ENCODE measurements at places on chromosomes 11 and 22.

DNA sequence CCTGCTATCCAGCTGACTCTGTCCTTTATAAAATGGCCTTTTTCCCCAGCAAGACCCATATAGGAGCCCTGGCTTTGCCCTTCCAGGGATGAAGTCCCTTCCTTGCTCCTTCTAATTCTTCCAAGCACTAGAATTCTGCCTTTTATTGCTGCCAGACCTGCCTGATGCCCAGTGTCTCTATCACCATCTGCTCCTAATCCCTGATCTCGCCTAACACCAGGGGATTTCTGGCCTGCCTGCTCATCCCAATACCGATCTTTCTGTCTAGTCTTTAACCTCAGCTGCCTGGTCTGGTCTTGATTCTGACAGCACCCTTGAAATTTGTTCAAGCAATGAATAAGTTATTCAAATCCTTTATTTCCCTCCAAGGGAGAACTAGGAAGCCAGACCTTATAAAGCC lies 150.2 kb downstream of the SPON1 start:
- no peak for DNase-seq

- DNase-seq, result no peak
Observed at GRCh38 chr11:10900681-10901415, 43.0 kb upstream of the ZBED5 start.

- DNase-seq, result peak; percentile 69
Observed at GRCh38 chr11:124740277-124740882, 638 bp downstream of the NRGN start.

DNA sequence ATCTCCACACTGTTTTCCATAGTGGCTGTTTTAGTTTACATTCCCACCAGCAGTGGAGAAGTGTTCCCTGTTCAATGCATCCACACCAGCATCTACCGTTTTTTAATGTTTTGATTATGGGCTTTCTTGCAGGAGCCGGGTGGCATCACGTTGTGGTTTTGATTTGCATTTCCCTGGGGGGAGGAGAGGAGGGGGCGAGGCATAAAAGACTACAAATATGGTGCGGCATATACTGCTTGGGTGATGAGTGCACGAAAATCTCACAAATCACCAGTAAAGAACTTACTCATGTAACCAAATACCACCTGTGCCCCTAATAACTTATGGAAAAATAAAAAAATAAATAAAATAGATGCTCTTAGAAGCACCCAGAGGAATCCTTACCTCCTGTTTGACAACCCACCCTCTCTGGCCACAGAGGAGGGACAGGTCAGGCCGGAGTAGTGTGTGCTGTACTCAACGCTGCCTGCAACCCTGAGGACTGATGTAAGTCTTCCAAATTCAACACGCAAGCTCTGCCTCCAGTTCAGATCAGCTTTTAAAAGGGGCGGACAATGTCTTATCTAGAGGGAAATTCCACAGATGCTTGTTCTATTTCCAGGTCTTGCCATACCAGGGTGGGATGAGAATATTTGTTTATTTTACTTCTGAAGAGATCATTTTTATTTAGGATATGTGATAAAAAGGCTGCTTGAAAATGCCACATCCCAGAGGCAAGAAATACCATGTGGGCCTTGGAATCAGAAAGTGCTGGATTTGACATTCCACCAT lies 329.6 kb upstream of the B3GAT1 start:
- peak; percentile 5 for DNase-seq

- DNase-seq, result no peak
Observed at GRCh38 chr11:46437122-46437689, 45.6 kb upstream of the CHRM4 start.

- peak; percentile 81 for DNase-seq
Observed at GRCh38 chr22:36197065-36197440, 4.6 kb downstream of the APOL4 start.

DNA sequence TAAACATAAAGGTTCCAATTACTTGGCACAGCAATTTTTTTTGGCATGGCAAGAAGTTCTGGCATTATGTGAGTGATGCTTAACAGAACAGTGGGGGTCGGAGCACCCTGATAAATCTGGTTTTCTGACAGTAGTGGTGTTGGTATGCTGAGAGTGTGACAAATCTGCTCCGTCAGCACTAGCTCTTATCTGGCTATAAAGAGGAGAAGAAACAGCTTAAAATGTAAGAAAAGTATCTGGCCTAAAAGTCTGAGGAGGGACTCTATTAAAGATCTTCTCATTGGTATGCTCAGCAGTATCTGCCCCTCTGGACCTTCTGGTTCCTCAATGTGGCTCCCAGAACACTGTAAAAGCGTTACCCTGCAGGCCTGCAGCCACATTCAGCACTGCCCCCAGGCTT lies 137.4 kb downstream of the PLEKHA7 start:
- no peak for DNase-seq

DNA sequence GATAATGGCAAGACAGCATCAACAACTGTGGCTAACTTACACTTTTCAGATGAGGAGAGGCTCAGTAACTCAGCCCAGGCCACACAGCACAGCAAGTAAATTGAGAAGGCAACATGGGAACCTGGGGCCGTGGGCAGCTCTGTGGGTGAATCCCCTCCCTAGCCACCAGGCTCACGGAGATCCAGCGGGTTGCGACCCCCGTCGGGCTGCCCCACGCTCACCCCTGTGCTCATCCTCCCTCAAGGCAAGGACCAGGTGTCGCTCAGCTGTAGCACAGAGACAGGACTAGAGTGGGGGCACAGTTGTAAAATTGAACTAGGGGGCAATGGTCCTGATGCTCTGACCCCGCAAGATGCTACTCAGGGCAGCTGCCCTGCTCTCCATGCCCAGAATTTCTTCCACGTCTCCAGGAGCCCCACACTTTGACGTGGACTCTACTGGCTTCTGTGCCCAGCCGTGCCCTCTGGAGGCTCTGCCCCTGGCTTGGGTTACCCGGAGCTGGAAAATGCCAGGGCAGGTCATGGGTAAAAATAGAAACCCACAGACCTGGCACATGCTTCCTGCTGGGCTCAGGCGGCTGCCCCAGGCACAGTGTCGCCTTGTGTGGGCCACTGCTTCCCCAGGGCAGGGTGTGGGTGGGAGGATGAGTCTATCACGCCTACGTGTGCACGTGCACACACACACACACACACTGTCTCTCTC lies 9.0 kb downstream of the TUBA8 start:
- no peak for DNase-seq

- DNase-seq, result no peak
Observed at GRCh38 chr11:120894202-120894985, 129.5 kb upstream of the TBCEL start.

DNA sequence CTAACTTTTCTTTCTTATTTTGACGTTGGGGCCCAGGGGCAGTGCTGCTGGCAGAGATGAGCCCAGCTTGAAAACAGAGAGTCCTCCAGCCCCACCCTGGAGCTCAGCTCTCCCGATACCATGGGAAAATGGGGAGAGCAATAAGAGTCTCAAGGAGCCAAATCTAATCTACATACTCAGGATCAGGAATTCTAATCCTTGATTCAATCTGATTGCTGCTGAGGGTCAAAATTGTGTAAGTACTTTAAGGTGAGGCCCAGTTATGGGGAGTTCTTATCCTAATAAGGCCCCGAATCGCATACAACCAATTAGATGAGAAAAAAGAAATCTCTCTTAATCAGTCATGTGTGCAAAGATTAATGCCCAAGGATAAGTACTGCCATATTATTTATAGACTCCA lies 202.9 kb downstream of the FAM76B start:
- no peak for DNase-seq

- DNase-seq, result peak; percentile 85
Observed at GRCh38 chr11:64331569-64332371, 8.2 kb upstream of the CCDC88B start.

Measured in H7 (cell line).